Neural cell (in vitro differentiated cells): ENCODE measurements at places on chromosomes 7 and 10. TPM values are rescaled to one million over a fixed set of nuclear protein-coding genes. Genes with fewer than 3 reads are reported as not detected.

MLXIPL gene
- polyA plus RNA-seq = 1.8 TPM in 1 of 2 replicates, not detected in the other

TAS2R5 gene
- polyA plus RNA-seq = 5.1 and 9.4 TPM in 2 replicates

TRA2A gene
- 135 and 188 TPM in 2 replicates for polyA plus RNA-seq

VWDE gene
- 0.27 and 0.48 TPM in 2 replicates for polyA plus RNA-seq

CHN2 gene
- polyA plus RNA-seq = 132 and 136 TPM in 2 replicates
